ENCODE measurements at places on chromosomes 6 and 20. TPM values are rescaled to one million over a fixed set of nuclear protein-coding genes. Genes with fewer than 3 reads are reported as not detected.

TNXB gene
- total RNA-seq, result 24.6 TPM

CCN5 gene
- total RNA-seq, result 8.1 TPM

BPI gene
- total RNA-seq, result not detected

PRKN gene
- 20.4 TPM for total RNA-seq

SAMD3 gene
- not detected for total RNA-seq

CENPW gene
- 14.2 TPM for total RNA-seq

MMP24 gene
- total RNA-seq, result not detected

SLC4A11 gene
- total RNA-seq, result 71.0 TPM

NMBR gene
- total RNA-seq, result not detected

SLC35F1 gene
- total RNA-seq, result 0.17 TPM

KAT14 gene
- 6.3 TPM for total RNA-seq

COX4I2 gene
- total RNA-seq, result not detected

REM1 gene
- not detected for total RNA-seq

PBX2 gene
- 9.7 TPM for total RNA-seq

STMND1 gene
- not detected for total RNA-seq

CRISP3 gene
- total RNA-seq, result not detected

PRDM13 gene
- total RNA-seq, result 1.6 TPM
